ENCODE measurements at places on chromosomes 2 and 18.

- DNase-seq: no peak
These were observed 367.1 kb downstream of the ZEB2 start for GRCh38 chr2:144152817-144153271.

DNA sequence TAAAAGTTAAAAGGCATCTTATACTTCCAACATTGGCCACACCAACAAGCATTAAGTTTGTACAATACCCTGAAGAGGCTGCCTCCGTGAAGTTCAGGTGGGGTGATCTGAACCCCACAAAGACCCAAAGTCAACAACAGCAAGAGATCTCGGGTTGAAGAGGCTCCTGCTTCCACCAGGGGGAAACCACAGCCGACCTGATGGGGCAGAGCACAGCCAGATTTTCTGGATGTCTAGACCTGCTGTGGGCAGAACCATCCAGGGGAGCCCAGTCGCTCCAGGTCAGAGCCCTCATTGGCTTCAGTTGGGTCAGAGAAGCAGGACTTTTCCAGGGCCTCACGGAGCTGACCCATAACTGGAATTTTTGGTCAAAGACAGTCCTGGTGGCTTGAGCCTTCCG lies 66.5 kb upstream of the ACKR3 start:
- DNase-seq: no peak

- no peak for DNase-seq
These were observed 83.0 kb downstream of the COLEC12 start for GRCh38 chr18:417495-417894.

DNA sequence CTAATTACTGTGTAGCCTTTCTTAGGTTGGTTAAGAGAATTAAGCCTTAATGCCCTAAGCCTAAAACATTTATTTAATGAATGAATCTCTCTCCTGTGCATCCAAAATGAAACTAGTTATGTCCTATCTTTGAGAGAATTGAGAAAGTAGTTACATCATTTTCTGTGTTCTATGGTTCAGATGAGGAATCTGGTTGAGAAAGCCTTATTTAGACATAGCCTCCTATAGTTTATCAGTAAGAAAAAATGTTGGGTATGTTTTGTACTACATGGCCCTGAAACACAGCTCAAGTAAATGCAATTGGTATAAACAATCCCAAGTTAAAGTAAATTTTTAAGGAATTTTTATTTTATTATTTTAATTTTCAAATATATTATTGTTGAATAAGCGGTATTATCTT lies 25.9 kb upstream of the RAMP1 start:
- no peak for DNase-seq

DNA sequence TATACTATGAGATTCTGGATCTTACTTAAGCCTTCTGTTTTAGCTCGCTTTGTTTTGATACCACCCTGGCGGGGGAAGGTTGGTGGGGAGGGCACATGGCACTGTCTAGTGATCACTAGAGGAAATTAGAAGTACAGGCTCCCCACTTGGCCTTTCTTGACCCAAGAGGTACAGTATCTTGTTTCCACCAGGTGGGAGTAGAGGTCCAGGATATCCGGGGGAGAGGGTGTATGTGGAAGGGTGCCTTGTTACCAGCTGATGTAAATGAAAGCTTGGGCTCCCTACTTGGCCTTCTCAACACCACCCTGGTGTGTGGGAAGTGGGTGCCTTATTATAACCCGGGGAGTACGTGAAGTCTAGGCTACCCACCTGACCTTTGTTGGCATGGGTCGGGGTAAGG lies 7.5 kb downstream of the GALNT1 start:
- no peak for DNase-seq

DNA sequence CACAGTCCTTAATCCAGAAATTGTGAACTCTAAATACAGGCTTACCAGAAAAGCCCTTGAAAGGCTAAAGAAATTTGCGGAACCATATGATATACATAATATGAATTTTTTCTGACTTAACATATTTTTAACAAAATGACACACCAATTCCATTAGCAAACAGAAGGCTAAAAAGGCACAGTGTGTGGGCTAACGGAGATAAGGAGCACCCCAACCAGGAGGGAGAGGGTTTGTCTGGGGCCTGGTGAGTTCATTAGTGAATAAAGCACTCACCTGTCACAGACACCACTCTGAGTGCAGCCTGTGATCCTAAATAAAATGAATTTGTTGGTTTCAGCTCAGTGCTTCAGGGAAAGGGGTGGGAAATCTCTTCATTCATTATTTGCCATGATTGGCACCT lies 2.7 kb upstream of the FECH start:
- no peak for DNase-seq

GRCh38 chr2:241502281-241502680 lies 6.1 kb downstream of the STK25 start:
- no peak for DNase-seq

DNA sequence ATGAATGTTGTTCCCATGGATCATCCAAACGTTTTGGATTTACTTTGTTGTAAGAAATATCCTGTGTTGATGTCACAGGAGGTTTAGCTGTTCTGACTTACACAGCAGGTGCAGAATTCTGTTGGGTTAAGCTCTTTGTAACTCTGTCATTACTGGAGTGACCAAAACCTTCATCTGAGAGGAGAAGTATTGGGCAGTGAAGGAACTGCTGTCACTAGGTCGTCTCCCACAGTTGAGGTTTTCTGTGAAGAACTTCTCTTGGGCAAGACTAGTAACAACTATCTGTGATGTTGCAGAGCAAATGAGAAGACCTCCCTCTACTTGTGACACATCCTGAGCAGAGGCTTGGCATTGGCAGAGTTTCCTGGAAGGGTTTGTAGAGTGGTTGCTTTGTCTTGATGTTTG lies 2.9 kb downstream of the SPTBN1 start:
- DNase-seq: no peak

DNA sequence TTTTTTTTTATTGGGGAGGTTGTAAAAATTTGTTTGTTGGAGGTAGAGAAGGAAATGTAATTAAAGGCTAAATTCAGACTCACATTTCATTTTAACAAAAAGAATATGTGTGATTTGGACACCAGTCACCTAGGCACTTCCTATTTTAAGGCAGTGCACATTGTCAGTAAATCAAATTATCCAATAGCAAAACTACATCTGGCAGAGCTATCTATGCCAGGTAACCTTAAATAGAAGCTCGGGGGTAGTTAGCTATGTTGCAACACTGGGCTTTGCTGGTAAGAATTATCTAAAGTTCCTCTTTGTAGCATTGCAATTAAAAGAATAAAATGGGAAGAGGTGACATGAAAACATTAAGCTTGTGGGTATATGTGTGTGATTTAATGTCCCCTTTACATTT lies 1064.4 kb upstream of the ZEB2 start:
- no peak for DNase-seq

DNA sequence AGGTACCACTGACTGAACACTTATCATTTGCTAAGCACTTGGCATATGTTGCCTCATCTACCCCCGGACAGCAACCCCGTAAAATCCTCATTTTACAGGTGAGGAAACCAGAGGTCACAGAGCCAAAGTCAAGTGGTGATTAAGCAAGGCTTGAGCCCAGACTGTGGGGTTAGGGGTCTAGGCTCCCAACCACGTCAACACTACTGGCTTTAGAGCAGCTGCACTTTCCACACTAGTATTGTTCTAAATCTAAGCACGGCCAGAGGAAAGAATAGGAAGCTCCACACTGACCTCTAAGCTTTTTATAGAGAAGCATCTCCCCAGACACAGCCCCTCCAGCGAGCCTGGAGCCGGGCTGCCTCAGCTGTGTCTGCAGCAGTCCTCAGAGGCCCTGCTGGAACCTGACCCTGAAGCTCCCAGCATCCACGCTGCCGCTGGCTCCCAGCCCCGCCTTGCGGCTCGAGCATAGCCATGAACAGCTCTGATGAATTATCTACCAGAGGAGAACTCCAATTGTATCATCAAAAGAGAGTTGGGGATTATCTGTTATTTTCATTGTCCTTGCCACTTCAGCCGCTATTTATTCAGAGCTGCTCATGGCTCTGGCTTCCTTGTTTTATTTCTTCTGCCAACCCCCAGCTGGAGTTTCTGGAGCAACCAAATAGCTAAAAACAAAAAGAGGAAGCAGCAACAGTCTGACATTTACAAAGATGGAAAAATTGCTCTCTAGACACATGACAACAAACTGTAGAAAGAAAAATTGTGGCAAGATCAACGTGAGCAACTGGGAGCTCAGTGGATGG lies 62.2 kb upstream of the RTN4 start:
- no peak for DNase-seq

DNA sequence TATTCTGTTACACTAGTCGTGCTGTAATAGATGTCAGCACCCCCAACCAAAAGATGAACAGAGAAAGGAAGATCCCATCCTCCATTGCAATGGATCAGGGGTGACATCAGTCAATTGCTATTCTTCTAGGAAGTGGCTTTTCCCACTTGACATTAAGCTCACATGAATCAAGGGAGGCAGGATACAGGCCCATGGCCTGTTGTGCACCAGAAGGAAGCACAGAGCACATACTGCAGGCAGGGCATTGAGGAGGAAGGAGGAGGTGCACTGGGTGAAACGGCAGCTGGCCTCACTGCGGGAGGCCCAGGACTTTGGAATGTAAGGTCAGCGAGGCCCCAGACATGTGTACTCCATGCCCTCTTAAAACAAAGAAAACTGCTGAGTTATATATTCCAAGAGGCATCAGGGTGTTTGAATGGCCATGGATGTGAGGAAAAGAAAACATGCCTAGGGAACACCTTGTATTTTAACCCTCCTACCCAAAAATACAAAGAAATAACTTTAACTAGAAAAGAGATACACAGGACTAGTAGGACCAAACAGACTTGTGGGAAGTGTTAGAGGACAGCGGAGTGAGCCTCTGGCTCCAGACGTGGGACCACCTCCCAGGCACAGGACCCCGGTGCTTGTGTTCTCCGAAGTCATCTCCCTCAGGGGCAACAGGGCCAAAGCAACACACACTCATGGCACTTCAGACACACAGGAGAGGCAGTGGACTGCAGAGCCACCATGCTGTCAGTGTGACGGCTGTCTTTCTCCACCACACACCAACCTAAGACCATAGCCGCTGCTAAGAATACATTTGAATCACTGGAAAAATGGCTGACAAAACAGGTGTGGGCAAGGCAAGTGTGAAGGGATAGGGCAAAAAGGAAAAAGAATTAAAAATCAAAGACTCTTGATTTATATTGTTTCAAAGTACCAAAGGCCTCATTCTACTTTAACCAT lies 51.4 kb upstream of the RIOK3 start:
- no peak for DNase-seq

DNA sequence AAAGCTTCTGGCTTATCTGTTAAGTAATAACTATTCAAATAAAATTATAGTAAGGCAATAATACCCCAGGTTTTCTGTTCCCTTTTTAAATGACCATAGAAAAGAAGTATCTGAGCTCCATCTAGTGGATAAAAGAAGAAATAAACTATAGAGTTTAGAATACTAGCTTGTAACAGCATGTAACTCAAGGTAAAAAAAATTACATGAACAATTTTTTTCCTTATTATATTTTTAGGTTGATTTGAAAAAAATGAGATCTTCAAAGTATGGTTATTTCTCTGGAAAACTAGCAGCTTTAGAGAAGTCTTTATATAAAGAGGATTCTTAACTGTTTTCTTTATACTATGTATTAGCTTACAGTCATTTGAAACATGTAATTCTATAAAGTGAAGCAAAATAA lies 58.1 kb downstream of the NCKAP1 start:
- DNase-seq: no peak

- no peak for DNase-seq
These were observed 212.4 kb downstream of the RPIA start for GRCh38 chr2:88903749-88904353.

- DNase-seq: no peak
These were observed 86.7 kb downstream of the FTCDNL1 start for GRCh38 chr2:199764273-199764800.

DNA sequence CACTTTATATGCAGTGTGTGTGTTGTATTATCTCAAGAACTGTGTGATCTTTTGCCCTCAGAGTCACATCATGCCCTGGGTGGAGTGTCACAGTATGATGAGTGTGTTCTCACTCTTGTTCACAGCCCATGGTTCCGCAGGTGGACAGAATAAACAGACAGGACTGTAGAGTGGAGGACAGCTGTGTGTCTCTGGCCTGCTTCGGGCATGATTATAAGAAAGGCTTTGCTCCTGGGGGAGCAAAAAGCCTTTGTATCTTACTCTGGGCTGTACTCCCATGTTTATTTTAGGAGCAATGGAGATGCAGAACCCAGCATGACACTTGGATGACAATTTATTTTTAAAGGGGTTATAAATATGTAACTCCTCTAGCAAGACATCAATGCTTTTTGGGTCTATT lies 371.7 kb upstream of the MEX3C start:
- no peak for DNase-seq

GRCh38 chr18:13026583-13027270 lies 35.6 kb downstream of the CEP192 start:
- DNase-seq: no peak

DNA sequence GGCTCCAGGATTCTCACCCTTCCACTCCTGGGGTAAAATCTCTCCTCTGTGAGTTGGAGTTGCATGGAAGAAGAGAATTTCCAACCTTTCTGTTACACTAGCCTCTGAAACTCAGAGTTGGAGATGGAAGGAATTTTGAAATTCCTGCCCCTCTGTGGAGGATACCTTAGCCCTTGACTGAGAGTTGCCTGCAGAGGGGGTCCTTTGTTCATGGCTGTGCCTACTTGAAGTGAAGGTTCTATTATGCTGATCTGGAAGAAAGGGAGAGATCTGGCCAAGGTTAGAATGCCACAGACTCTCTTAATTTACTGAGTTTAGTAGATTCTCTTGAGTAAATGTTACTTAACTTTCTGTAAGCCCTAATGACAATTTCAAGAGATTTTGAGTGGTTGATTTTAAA lies 626.6 kb upstream of the GYPC start:
- no peak for DNase-seq

DNA sequence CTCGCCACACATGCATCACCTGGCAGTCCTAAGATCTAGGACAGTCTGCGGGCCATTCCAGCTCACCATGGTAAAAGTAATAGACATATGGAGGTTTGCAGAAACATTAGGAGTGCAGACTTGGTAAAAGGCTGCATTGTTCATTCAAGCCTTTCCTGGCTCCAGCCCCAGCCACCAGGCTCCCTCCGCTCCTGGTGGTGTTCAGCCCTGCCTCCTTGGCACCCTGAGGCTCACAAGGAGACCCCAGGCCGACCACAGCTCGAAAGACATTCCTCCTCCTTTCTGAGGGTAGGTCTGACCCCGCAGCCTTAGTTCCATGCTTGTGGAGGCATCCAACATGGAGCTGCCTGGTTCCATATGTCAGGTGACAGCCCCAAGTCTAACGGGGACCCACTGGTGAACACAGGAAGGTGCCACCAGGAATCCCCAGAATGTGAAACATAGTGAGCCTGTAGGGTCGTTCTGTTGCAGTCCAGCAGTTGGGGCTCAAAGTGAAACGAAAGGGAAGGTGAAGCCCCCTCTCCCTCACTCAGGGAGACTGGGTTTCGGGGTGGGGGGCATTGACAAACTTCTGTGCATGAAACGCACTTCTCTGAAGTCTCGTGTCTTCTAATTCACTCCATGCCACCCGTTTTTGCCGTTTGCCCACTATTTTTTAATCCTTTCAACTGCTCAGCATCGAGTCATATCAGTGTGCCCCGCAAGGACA lies 5.0 kb upstream of the SP100 start:
- no peak for DNase-seq

GRCh38 chr2:202102425-202103000 lies 29.5 kb downstream of the KIAA2012 start:
- no peak for DNase-seq

GRCh38 chr18:28163201-28163775 lies 13.6 kb downstream of the CDH2 start:
- no peak for DNase-seq
